ENCODE measurements at places on chromosomes 6 and 20.
A peak's percentile ranks its signal among the peaks of the same experiment; 100 is the strongest.

- DNase-seq: peak; percentile 12
These were observed 59.4 kb upstream of the SCP2D1 start for GRCh38 chr20:18754030-18754652.

- no peak for DNase-seq
These were observed 108.4 kb downstream of the SLX4IP start for GRCh38 chr20:10543480-10543879.

DNA sequence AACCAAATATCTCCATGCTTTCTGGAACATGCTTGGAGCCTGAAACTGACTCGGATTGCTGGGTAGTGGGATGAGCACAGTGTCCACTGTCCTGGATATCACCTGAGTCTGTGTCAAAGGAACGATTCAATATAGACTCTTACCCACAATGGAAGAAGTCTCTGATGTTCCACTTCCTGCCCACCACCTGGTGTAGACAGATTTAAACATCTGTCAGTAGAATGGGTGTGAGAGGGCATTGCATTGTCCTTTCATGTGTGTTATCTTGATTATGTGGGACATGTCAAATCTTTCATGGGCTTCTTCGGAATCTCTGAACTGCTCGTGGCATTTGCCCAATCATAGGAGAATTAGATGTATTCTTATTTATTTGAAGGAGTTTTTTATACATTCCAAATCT lies 20.8 kb downstream of the ULBP3 start:
- no peak for DNase-seq

- no peak for DNase-seq
These were observed 258.0 kb downstream of the PLCB1 start for GRCh38 chr20:8390037-8390433.

GRCh38 chr6:64683682-64684081 lies 1023.3 kb downstream of the EYS start:
- no peak for DNase-seq

DNA sequence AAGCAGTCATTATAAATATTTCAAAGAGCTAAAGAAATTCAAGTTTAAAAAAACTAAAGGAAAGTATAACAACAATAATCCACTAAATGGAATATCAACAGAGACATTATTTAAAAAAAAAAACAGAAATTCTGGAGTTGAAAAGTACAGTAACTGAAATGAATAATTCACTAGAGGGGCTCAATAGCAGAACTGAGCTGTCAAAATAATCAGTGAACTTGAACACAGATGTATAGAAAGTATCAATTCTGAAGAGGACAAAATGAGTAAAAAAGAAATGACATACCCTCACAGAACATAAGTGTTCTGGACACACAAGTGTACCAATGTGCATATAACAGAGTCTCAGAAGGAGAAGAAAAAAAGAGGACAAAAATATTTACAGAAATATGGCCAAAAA lies 191.6 kb upstream of the RUNX2 start:
- DNase-seq: no peak

DNA sequence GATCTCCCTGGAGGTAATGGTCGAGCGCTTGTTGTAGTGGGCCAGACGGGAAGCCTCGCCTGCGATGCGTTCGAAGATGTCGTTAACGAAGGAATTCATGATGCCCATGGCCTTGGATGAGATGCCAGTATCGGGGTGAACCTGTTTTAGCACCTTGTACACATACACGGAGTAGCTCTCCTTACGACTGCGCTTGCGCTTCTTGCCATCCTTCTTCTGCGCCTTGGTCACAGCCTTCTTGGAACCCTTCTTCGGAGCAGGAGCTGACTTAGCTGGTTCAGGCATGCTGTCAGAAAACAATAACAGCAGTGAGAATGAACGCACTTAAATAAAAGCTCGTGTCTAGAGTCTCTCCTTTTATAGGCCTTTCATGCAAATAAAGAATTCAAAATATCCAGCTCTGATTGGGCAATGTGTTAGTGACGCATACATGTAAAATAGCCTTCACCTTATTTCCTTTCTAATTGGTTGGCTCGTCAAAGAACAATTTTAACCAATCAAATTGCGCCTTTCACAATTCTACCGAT lies 129.2 kb downstream of the HFE start:
- peak; percentile 77 for DNase-seq

- no peak for DNase-seq
These were observed 9.7 kb downstream of the BPI start for GRCh38 chr20:38313676-38314075.

GRCh38 chr20:8073024-8073832 lies 53.7 kb upstream of the TMX4 start:
- DNase-seq: no peak

DNA sequence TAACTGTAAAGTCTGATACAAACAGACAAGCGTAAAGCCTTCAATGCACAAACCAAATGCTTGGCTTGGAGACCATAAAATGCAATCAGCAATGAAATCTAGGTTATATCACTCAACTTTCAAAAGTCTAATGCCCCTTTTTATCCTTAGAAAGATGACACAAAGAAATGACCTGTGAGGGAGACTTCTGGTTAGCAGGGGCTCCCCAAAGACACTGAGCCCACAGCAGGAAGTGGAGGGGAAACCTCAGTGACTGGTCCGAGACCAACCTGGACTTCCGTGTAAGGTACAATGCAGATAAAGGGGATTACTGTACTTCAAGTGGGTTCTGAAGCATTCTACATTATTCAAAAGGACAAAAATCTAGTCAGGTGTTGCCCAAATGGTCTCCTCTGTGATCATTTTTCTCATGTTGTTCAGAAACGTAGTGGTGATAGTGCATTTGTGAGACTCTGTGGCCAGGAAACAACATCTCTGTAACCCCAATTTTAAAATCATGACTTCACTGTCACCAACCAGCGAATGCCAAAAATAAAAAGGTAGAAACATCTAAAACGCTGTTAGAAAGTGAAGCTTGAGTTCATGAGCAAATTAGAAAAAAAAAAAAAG lies 88.2 kb downstream of the HIVEP2 start:
- DNase-seq: no peak

- DNase-seq: no peak
These were observed 681 bp downstream of the DIDO1 start for GRCh38 chr20:62925420-62926228.

DNA sequence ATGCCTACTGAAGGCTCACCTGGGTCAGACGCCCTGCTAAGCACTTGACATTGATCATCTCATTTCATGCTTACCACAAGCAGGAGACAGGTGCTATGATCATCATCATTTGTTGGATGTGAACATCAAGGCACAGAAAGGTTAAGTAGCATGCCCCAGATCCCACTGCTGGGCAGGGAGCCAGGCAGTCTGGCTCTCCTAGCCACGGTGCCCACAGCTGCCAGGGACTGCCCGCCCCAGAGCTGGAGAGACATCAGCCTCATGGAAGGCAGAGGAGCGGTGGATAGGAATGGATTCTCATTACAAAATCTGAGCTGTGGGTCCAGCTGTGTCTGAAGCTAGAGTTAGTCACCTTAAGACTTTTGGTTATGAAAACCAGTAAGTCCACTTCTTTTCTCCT lies 3.6 kb downstream of the SULF2 start:
- no peak for DNase-seq

GRCh38 chr20:38499366-38499765 lies 26.7 kb downstream of the RALGAPB start:
- DNase-seq: no peak

DNA sequence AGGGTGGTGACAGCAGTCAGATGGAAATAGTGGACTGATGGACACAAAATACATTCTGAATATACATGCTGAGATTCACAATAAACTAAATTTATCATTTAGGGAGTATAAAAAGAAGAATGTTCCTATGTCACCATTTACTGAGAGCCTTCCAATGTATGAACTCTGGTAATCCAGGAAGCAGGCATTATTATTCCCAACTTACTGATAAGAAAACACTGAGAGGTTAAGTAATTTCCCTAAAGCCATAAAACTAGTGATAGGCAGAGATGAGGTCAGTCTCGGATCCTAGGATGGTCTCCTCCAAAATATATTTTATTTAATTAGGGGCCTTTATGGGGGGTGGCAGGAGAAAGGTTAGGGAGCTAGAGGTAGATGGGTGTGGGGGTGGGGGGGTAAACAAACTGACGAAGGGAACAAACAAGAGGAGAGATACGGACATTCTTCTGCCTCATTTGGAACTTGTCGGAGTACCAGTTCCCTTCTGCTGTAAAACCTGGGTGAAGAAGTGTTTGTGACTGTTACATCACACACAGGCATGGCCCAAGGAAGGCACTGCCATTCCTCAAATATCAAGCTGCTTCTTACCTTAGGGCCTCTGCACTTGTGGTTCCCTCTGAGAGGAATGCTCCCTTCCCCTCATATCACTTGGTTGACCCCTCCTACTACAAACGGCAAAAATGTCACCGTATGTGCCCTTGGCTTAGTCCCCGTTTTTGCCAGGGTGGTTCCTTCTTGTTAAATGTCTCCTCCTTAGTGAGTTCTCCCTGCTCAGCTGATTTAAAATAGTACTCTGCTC lies 6.7 kb downstream of the SAYSD1 start:
- DNase-seq: no peak

DNA sequence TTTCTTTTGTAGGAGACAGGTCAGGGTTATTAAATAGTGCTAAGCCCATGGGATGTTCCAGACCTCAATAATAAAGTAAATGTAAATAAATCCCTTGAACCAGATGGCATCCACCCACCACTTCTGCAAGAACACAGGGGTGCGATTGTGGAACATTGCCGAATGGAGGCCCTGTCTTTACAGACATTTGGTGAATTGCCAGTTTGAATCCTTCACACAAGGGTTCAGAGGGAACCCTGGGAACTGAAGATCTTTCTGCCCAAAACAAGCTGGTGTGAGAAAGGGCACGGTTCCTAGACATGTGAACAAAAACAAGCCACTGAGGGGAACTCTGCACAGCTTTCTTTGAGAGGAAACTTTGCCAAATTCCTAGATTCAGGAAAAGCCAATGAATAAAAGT lies 30.2 kb upstream of the RNF8 start:
- DNase-seq: no peak

- no peak for DNase-seq
These were observed 92.9 kb upstream of the SYNDIG1 start for GRCh38 chr20:24376311-24377099.

DNA sequence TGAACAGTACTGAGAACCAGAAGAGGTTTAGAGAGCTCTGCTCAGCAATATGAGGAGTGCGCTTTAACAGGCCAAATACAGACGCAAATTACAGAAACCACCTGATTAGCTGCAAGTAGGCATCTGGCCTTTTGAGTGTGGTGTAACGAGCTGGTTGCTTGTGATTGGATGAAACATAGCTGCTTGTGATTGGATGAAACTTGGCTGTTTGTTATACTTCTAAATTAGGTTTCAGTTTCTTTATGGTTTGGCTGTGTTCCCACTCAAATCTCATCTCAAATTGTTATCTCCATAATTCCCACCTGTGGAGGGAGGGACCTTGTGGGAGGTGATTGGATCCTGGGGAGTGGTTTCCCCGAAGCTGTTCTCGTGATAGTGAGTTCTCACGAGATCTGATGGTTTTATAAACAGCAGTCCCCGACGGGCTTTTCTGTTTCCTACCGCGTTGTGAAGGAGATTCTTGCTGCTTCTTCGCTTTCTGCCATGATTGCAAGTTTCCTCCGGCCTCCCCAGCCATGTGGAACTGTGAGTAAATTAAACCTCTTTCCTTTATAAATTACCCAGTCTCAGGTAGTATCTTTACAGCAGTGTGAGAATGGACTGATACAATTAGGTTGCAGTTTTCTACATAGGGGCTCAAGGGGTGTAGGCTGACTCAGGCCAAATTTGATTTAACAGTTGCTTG lies 655.9 kb upstream of the MAN1A1 start:
- DNase-seq: no peak

DNA sequence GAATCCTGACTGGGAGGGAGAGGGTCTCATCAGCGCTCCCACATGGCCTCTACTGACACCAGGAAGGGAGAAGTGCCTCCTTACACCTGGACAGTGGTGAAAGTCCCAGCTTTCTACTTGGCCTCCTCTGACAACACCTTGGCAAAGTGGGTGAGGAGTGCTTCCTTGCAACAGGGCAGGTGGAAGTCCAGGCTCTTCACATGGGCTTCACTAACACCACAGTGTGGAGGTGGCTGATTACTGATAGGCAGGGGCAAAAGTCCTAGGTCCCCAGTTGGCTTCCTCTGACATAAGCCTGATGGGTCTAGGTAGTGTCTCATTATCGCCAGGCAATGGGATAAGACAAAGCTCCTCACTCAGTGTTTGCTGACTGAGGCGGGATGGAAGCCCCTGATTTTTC lies 9.5 kb upstream of the HLA-DRA start:
- no peak for DNase-seq

- no peak for DNase-seq
These were observed 863.0 kb upstream of the GJE1 start for GRCh38 chr6:141269684-141270083.

GRCh38 chr6:157092736-157093135 lies 230.6 kb downstream of the TMEM242 start:
- DNase-seq: no peak

DNA sequence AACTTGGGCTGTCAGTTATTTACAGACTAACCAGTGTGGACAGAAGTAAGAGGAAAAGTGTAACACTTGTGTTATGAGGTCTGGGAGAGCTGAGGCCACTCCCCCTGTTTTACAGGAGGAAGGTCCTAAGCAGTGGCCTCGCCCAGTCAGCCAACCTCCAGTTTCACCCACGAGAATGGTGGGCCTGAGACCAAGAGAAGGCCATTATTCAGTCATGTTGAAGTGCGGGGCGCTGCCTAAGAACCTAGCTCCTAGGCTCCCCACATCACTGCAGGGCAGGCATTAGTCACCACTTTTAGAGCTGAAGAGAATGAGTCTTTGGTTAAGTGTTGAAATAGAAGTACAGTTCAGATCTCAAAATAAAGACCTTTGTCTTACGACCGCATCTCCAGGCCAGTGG lies 27.9 kb downstream of the CDYL start:
- DNase-seq: no peak

GRCh38 chr20:34037121-34037520 lies 43.4 kb downstream of the RALY start:
- peak; percentile 23 for DNase-seq

- DNase-seq: no peak
These were observed 91.0 kb downstream of the COL12A1 start for GRCh38 chr6:75114806-75115205.

GRCh38 chr6:87798393-87799278 lies 96.6 kb upstream of the AKIRIN2 start:
- DNase-seq: no peak

DNA sequence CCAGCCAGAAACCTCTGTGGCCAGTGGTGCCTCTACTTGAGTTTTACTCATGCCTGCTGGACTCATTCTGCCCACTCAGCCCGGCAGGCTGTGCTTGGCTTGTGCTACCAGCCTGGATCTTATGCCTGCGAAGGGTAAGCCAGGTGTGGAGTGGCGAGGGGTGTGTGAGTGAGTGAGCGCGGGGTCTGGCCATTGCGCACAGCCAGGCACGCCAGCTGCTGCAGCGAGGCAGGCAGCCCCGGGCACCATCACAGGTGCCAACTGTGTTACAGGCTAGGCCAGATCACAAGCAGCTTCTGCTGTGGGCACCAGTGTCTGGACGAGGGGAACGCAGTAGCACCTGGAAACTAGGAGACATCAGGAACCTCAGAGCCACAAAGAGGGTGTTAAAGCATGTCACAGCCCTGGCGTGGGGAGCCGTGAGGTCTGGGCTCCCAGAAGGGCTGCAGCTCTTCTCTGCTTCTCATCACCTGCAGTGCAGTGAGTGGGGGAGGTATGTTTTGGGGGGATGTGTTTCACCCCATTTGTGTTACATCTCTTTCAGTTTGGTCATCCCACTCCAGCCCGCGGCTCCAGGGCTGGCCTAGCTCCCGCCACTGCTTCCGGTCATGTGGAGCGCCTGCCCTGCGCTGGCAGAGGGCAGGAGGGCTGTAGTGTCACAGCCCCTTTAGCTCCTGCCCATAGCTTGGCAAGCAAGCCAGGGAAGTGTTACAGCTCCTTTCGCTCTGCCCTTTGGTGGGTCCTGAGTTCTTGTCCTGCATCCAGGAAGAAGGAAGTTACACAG lies 379.7 kb upstream of the IMPG1 start:
- DNase-seq: no peak
